ENCODE measurements at places on chromosomes 5 and 9.

DNA sequence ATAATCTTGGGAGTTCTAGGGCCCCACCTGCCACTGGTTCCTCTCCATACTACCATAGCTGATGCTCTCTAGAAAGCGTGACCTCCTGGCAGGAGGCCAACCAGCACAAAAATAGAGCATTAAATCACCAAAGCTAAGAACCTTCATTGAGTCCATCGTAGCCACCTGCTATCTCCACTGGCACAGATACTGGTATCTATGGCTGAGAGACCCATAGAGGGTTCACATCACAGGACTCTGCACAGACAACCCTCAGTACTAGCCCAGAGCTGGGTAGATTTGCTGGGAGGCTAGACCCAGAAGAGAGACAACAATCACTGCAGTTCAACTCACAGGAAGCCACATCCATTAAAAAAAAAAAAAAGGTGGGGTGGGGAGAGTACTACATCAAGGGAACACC is 509.1 kb downstream of the DTWD2 start:
- DNase-seq, result no peak

DNA sequence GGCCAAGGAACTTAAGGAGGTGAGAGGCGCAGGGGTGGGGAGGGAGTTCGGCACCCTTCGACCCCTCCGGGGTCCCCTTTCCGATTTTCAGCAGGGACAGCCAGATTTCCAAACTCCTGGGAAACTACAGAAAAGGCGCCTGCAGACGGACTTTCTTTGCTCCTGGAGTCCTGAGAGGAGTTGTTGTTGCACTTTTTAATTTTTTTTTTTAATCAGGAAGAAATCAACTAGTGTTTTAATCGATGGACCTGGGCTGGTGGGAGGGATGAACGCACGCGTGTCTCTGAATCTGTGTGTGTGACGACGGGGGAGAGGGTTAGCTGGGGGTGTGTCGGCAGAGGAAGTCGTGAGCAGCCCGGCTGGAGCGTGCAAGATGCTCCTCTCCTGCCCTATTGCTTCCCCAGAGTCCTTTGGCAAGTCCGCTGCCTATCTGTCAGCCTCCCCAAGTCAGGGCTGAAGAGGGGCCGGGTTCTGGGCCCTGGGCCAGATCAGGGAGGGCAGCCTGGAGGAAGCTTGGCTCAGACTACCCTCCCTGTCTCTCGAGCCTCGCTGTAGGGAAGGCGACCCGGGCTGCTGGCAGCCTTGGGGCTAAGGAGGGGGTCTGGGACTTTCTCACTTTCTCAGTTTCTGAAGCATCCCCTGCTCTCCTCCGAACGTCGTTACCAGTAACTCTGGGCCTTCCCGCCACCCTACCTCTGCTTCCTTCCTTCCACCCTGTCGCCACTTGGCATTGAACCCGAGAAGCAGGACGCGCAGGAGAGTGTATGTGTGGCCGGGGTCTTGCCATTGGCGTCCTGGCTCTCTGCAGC is 731 bp downstream of the PRR16 start:
- DNase-seq, result peak; percentile 68

GRCh38 chr5:159435855-159436254 is 105.6 kb upstream of the IL12B start:
- DNase-seq, result no peak

DNA sequence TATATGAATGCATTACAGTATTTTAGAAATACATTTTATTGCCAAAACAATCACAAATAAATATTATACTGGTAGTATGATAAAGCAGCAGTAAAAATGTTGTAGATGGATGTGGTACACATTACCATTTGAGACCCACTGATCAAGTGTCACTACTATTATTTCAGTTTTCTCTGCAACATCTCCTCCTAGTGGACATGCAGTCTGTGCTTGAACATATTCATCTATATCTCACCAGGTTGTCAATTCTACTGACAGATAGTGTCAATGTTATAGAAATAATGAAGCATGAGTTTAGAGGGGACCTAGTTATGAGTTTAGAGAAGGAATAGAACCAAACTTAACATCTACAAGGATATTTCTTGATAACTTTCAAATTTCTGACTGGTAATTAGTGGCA is 39.2 kb upstream of the ELOVL7 start:
- no peak for DNase-seq

DNA sequence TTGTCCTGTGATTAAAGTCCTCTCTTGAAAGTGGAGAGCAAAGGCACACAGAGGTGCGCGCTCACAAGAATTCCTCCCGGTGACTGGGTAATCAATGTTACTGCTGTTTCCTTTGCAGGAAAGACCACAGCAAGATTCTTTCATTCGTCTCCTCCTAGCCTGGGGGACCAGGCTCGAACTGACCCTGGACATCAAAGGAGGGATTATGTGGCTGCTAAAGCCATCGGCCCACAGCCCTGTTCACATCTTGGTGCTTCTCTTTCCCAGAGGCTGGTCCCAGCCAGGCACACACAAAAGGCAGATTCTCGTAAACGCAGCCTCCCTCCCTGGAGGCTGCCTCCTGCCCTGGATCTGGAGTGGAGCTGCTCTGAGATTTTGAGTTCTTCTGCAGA is 230.9 kb downstream of the FANCC start:
- DNase-seq, result peak; percentile 49

- DNase-seq, result no peak
These were observed 232.2 kb upstream of the SEMA6A start for GRCh38 chr5:116806836-116807235.

GRCh38 chr5:143341807-143342570 is 61.5 kb downstream of the NR3C1 start:
- no peak for DNase-seq

DNA sequence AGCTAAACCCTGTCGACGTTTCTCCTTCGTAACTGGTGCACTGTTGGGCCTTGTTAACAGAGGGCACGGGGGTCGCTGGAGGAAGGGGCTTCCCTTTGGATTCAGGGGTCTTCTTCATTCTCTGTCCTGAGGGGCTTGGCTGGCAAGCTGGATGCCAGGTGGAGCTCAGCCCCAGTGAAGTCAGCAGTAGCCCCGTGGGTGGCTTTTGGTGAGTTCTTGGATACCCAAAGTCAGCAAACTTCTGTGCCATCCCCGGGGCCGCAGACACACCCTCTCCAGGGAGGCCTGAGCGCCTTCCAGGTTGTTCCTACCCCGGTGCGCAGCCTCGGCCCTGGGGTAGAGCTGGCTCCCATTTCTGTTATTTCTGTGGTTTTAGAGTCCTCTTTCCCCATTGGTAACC is 12.3 kb upstream of the OBP2A start:
- DNase-seq, result no peak

DNA sequence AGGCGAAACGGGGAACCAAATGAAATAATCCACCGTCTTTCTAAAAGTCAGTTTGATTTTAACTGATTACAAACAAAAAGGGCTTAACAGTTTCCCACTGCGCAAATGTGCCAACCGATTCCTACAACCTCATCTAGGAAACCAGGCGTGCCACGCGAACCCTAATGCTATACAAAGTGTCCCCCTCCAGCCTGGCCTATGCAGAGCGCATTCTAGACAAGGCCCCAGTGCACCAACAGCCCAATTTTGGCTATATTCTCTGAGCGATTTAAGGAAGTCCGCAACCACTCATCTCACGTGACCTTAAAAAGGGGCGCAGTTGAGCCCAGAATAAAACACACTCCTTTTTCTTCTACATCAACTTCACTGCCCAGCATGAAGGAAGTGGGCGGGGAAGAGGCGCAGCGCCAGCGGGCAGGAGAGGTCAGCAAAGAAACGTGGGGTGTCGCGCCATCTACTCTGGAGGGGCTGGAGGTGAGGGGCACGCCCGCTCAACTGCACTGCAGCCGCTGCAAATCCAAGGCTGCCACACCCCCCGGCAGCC is 779 bp downstream of the FAM13B start:
- no peak for DNase-seq

DNA sequence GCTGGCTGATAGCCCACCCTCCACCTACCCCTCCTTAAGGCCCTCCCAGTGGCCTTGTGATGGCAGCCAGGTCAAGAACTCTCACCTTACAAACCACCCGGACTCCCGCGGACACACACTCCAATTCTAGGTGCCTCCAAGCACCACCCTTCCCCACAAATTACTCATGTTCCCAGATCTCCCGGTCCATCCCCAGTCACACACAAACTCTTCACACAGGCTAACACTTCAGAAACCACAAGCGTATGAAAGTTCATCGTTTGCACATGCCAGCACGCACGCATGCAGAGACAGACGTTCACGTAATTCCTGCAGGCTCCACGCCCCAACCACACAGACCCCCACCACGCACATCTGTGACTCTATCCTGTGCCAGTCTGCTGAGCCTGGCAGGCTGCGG is 18.0 kb downstream of the NR5A1 start:
- DNase-seq, result no peak

DNA sequence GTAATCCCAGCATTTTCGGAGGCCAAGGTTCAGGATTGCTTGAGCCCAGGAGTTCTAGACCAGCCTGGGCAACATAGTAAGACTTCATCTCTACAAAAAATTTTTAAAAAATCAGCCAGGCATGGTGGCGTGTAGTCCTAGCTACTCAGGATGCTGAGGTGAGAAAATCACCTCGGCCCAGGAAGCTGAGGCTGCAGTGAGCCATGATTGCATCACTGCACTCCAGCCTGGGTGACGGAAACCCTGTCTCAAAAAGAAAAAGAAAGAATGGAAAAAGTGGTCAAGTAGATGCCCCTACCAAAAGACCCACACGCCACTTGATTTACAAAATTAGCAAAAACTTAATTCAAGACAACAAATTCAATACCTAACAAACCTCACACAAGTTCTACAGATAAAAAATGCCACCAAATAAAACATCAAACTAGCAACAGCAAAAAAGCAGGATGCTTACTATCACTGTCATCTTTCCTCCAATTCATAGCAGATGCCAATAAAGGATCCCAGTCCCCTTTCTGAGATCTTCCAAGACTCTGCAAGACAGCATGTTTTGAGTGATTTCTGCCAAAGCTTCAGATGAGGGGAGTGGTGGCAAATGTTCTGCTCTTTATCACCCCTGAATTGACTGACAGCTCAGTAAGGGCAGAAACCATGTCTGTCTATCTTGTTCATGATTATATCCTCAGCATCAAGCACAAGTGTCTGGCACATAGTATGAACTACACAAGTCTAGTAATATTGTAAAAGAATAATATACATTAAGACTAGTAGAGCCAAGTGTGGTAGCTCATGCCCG is 34.2 kb upstream of the TESK1 start:
- DNase-seq, result no peak

DNA sequence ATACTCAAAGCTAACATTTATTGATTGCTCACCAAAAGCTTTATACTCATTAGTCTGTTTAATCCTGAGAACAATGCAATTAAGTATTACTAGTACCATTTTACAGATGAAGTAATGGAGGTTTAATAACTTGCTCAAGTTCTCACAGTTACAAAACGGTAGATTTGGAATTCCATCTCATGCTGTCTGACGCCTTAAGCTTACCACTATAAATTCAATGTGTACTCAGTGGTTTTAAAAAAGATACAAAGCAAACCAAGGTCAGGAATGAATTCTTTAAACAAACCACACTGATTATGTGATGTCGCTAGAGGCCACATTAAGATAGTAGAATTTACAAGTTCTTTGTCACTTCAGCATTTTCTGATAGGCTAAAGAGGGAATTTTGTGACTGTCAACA is 1.2 kb upstream of the C5orf63 start:
- no peak for DNase-seq

DNA sequence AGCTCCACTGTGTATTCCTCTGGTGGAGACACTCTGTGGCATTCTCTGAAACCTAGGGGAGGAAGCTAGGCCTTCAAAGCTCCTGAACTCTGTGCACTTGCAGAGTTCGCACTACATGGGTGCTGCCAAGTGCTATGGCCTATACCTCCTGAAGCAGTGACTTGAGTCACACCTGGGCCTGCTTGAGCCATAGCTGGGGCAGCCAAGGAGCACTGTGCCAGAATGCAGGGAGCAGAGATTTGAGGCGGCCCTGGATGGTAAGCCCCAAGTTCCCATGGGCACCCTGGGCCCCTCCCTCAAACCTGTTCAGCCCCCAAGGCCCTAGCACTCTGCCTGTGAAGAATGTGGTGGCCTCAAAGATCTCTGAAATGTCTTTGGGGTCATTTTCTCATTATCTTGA is 212.9 kb downstream of the SPATA31A6 start:
- no peak for DNase-seq

DNA sequence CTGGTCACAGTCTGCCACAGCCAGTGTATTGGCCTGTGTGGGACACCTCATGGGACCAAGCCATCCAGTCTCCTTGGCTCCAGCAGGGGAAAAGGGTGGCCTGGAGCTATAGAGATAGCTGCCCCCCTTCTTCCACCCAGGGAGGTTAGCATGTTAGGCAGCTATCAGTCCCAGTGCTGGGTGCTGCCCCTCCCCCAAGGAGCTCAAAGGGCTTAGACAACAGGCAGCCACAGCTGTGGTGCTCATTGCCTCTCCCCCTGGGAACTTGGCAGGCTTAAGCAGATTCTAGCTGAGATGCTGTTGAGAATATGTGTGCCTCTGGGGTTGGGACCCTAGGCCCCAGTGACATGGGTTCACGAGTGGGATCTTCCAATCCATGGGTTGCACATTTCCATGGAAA is 226.0 kb upstream of the PTGER4 start:
- DNase-seq, result no peak

DNA sequence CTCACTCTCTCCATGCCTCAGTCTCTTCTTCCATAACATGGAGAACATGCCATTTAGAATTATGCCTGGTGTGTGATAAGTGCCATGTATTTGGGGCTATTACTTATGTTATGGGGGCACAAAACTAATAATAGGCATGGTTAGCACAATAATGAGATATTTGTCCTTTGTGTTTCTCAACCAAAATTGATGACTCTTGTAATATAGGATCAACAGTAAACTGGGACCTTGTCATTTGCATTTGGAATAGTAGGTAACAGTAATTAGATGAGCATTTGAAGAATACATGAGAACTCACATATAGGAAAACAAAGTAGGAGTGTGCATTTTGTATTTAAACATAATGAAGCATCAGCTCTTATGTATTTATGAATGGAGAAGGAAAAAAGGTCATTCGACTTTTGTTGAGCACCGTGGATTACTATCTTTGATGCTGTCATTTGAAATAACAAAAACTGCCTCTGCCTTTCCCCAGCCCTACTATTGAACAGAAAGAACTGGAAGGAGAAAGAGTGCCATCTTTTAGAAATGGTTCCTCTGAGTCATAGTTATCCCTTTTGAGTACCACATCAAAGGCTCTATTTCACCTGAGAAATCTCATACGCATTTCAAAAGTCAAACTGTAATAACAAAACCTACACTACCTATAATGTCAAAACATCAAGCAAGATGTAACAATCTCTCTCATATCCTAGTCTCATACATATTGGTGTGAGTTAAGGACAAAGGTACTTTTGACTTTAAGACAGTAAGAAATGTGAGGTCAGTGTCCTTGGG is 655.2 kb downstream of the PDE4D start:
- no peak for DNase-seq

DNA sequence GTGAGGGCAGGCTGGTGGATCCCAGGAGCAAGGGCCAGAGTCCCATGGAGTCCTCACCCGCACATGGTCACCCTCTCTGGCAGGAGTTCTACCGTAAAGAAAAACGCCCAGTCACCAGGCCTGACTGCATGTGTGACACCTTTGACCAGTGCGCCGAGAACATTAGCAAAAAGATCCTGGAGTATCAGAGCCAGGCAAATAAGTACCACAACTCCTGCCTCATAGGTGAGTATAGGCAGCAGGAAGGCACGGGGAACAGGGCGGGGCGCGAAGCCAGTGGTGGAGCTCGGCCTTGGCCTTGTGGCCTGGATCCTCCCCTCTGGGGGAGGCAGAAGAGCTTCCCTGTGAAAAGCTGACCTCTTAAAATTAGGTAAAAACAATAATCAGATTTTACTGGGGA is 45.4 kb upstream of the TDRD7 start:
- no peak for DNase-seq
